Urinary bladder (tissue), 4 donors: ENCODE measurements at places on chromosomes 2 and 18. TPM values are rescaled to one million over a fixed set of nuclear protein-coding genes. Genes with fewer than 3 reads are reported as not detected.

Gene UGT1A10
- total RNA-seq: not detected

Gene GKN2
- not detected for total RNA-seq

Gene LRATD1
- total RNA-seq: 15.4 TPM

Gene IL36G
- not detected for total RNA-seq

Gene TRAPPC12
- 60.4 TPM for total RNA-seq

Gene CPO
- 0.53 TPM for total RNA-seq

Gene AP1S3
- 10.0 TPM for total RNA-seq

Gene ME2
- total RNA-seq: 66.0 TPM

Gene PJVK
- total RNA-seq: 10.9 TPM

Gene KCNG2
- 0.21 TPM for total RNA-seq

Gene LYPD1
- total RNA-seq: 0.79 TPM

Gene KYNU
- 9.8 TPM for total RNA-seq

Gene RSAD2
- 11.1 TPM for total RNA-seq

Gene FSHR
- total RNA-seq: 0.69 TPM

- DNase-seq: no peak
These were observed 64.8 kb downstream of the CDCA7 start for GRCh38 chr2:173419506-173419905.

- no peak for DNase-seq
These were observed 2.5 kb downstream of the CRIM1 start for GRCh38 chr2:36357847-36358659.

GRCh38 chr2:123648956-123649355 is 376.1 kb upstream of the CNTNAP5 start:
- no peak for DNase-seq

GRCh38 chr18:11104307-11104706 is 45.1 kb downstream of the PIEZO2 start:
- no peak for DNase-seq

- DNase-seq: no peak
These were observed 15.7 kb downstream of the CRIM1 start for GRCh38 chr2:36371070-36371874.

GRCh38 chr2:110679337-110679707 is 1.5 kb upstream of the BUB1 start:
- no peak for DNase-seq

GRCh38 chr18:49911427-49911826 is 98.1 kb upstream of the ACAA2 start:
- DNase-seq: no peak

DNA sequence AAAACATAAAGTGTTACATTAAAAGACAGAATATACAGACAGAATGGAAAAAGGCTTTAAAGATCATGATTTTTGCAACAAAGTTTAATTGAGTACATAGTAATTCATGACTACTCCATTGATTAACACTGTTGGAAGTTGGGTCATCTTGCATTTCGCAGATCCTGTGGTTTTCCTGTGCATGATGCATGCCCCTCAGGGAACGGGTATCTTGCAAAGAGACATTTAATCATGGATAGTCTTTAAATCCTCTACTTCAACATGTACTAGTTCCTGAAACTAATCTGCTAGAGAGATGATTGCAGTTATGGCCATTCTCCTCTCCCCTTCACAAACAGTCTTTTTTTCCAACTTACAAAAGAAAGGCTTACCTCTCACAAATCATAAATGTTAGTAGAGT is 155.6 kb upstream of the DSEL start:
- DNase-seq: no peak

GRCh38 chr18:31825772-31826171 is 65.1 kb upstream of the SLC25A52 start:
- no peak for DNase-seq

- no peak for DNase-seq
These were observed 191.0 kb upstream of the FN1 start for GRCh38 chr2:215626812-215627281.

DNA sequence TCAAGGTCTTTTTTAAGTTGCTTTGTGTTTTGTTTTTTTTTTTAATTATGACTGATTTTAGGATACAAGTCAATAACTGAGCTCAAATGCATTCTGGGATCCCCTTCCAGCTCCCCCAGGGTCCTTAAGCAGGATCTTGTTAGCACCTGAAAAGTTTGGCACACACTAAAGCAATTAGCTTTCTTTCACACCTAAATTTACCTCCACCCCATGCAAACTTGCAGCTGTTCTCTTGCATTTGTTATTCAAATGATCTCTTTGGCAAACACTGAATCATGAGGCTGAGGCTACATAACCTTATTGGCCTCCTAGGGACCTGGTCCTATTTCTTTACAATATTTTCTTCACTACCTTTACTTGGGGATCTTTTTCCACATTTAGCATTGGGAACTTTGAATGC is 2026.1 kb upstream of the CELF4 start:
- DNase-seq: no peak

DNA sequence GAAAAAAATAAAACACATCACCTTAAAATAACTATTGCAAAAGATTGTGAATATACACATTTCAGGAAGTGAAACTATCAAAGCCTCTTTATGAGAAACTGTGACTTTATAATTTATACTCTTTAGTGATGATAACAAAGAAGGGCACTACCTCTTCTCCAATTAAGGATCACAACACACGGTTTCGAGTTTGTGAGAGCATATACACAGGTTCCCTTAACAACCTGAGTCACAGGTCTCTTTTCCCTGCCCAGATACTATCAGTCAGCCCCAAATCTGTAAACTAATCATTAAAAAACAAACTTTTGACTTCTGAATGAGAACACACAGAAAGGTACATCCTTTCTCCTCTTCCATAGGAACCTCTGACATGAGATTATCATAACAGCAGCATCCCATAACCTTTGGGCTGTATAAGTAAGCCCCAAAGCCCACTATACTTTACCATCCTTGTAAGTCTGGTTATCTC is 44.9 kb downstream of the PTPN2 start:
- no peak for DNase-seq

DNA sequence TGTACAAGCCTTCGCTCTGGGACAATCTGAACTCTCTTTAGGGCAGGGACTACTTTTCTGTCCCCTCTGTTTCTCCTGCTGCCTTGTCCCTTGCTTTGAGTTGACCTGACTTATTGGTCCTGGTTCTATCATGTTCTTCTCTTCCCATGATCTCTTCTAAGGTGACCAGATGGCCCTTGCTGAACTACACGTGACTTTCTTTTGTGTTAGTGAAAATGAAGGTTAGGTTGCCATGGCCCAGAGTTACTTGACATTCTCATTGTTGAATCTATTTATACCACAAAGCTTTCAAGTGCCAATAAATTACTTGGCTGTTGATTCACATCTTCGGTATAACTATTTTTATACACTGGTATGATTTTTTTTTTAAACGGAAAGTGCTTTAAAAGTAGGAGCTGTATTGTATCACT is 24.4 kb downstream of the MRPL33 start:
- DNase-seq: no peak

GRCh38 chr2:116153729-116154128 is 1660.8 kb upstream of the DDX18 start:
- no peak for DNase-seq

GRCh38 chr2:111642586-111643327 is 241.2 kb downstream of the ANAPC1 start:
- DNase-seq: no peak

DNA sequence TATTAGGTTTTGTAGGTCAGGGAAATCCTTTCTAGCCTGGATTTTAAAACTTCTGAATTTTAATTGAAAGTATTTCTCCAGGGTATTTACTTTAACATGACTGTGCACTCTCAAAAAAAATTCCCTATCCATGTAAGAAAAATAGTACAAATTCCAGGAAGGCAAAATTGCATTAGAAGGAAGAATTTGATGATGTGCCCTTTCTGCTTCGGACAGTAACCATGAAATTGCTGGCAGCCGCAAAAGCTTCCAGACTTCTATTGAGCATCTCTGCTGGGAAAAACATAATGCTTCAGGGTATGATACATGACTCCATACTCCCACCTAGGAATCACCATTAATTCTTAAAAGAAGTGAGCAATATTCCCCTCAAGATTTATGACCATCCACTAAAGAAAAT is 17.2 kb upstream of the KLF7 start:
- no peak for DNase-seq

- DNase-seq: no peak
These were observed 30.9 kb upstream of the IL37 start for GRCh38 chr2:112880091-112880531.

- no peak for DNase-seq
These were observed 45.0 kb downstream of the EMILIN2 start for GRCh38 chr18:2891526-2892431.

GRCh38 chr2:174078275-174078674 is 113.1 kb upstream of the SP3 start:
- DNase-seq: no peak

- DNase-seq: no peak
These were observed 23.0 kb upstream of the TNP1 start for GRCh38 chr2:216882876-216883275.

DNA sequence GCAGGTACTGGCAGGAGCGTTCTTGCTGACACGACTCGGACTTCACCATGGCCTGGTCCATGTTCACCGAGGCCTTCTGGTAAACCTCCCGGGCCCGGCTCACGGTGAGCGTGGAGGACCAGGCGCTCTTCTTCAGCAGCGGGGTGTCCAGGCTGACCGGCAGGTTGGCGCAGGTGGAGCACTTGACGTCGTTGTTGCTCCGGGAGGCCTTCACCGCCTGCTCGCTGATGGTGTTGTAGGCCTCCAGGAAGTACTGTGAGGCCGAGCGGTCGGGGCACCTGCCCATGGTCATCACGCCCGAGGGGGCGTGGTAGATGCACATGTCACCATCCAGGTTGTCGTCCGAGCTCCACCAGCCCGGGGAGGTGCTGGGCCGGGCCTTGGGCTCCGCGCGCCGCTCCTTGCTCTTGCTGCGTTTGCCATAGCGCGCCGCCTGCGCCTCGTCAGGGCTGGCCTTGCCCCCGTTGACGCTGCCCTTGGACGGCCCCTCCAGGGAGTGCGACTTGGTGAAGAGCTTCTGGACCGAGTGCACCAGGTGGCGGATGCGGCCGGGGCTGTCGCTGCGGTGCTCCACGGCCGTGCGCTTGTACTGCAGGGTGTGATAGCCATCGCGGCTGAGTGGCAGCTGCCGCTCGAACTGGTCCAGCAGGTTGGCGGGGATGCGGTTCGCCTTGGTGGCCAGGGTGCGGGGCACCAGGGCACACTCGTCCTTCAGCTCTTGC is 429.3 kb downstream of the TGIF1 start:
- no peak for DNase-seq

DNA sequence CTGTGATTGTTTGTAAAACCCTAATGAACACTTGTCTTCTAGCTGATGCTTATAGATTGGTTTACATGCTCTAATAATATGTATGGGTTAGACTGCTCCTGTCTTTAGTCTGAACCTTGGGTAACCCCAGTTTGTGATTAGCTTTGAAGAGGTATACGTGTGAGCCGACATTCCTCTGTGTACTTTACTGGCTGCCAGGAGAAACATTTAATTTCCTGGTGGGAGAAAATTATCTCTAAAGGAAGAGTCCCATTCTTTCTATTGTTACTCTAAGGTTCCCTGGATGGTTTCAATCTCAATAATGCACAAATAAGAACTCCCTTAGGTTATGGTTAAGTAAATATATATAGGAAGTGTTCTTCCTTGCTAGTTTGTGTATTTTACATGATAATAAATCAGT is 143.6 kb upstream of the ZSWIM2 start:
- no peak for DNase-seq

DNA sequence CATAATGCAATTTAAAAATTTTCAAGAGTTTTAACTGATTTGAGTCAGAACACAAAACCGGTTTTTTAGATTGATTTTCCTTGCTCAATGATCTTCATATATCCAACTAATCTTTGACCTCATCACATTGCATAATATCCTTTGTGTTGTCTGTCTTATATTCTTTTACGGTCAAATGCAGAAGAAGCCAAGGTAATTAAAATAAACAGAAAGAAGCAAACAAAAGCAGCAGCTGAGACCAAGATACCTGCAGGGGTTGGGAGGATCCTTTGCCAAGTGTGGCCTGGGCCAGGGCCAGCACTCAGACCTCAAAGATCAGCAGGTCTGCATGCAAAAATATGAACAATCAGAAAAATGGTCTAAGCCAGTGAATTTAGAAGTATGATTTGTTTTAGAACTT is 428.9 kb upstream of the NETO1 start:
- DNase-seq: no peak

GRCh38 chr2:173119944-173120343 is 44.3 kb downstream of the MAP3K20 start:
- no peak for DNase-seq

- no peak for DNase-seq
These were observed 84.2 kb upstream of the UNC80 start for GRCh38 chr2:209687323-209687969.

DNA sequence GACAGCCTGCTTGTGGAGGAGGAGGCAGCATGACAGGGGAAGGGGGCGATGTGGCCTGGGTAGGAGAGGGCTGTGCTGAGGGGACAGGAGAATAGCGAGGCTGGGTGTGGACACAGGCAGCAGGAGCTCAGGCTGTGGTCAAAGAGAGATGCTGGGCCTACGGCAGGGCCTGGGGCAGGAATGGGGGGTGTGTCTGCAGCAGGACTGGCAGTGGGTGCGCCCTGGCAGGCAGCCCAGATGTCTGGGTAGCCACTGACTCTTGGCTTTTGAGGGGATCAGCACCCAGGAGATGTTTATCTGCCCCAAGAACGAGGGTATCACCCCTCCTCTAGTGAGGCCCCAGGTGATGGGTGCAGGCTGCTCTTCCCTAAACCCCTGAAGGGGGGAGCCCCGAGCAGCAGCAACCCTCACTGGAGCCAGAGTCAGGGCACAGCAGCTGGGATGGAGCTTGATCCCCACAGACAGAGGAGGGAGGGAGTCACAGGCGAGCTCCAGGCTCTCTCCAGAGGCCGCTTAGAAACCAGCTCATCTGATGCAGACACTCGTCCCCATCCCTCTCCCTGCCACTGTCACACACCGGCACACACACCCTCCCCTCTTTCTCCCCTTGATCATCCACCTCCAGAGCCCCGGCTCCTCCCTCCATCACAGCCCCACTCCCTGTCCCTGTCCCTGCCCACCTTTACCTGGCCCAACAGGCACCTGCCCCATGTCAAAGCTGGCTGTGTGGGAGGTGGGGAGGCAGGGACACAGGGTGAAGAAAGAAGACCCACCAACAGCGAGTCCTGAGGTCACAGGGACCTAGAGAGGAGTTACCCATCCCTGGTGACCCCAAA is 29.8 kb upstream of the TNS1 start:
- no peak for DNase-seq
